ENCODE measurements at places on chromosomes 16 and 17.
A peak's percentile ranks its signal among the peaks of the same experiment; 100 is the strongest.

GRCh38 chr16:56892705-56893104, 27.7 kb downstream of the SLC12A3 start:
- DNase-seq: no peak

DNA sequence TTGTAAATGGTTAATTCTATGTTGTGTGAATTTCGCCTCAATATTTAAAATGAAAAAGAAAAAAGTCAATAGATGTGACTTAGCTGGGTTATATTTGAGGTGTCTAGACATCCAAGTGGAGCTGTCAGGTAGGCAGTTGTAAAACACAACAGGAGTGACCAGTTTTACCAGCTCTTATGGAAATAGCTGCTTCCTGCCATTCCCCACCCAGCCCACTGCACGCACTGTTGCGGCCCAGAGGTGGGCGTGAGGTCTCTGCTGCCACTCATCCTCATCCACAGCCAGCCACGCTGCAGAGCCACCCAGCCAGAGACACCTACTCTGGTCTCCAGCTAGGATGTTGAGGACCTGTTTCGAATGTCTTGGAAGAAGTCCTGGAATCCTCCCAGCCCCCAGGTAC, 3.4 kb upstream of the CARD14 start:
- no peak for DNase-seq

- DNase-seq: no peak
Measured at GRCh38 chr16:85856079-85856478, 42.9 kb upstream of the IRF8 start.

GRCh38 chr16:17784073-17784472, 313.3 kb upstream of the XYLT1 start:
- no peak for DNase-seq

GRCh38 chr16:3063625-3064386, 1.6 kb upstream of the IL32 start:
- DNase-seq: no peak

DNA sequence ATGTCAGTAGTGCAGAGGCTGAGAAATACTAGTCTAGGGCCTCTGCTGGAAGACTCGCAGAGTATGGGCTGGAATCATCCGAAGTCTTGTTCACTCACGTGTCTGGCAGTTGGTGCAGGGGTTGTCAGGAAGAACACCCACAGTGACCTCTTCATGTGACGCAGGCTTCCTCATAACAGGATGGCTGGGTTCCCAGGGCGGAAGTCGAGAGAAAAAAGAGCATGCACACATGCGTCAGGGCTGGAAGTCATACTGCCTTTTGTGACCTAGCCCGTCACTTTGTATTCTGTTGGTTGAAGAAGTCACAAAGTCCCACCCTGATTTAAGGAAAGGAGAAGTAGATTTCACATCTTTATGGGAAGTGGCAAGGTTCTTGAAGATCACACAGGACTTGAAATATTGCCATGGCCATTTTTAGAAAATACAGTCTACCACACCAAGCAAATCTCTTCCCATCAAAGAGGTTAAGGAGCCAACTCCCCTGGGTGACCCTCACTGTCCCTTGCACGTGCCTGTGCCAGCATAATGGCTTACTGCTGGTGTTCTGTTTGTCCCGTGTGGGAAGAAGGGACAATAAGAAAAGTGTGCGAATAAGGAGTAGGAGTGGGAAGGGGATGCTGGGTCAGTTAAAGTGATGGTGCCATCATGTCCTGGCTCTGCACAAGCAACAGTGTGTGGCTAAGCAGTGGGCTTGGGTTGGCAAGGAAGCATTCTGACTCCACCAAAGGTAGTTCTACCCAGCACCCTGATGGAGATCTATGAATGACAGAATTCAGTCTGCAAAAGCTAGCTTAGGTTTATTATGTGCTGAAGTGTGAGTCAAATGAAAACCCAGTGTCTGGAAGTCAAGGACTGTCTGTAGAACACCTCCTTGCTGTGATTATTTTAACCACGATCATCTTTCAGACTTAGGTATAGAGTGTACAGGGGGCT, 28.1 kb downstream of the HEATR3 start:
- peak; percentile 20 for DNase-seq

DNA sequence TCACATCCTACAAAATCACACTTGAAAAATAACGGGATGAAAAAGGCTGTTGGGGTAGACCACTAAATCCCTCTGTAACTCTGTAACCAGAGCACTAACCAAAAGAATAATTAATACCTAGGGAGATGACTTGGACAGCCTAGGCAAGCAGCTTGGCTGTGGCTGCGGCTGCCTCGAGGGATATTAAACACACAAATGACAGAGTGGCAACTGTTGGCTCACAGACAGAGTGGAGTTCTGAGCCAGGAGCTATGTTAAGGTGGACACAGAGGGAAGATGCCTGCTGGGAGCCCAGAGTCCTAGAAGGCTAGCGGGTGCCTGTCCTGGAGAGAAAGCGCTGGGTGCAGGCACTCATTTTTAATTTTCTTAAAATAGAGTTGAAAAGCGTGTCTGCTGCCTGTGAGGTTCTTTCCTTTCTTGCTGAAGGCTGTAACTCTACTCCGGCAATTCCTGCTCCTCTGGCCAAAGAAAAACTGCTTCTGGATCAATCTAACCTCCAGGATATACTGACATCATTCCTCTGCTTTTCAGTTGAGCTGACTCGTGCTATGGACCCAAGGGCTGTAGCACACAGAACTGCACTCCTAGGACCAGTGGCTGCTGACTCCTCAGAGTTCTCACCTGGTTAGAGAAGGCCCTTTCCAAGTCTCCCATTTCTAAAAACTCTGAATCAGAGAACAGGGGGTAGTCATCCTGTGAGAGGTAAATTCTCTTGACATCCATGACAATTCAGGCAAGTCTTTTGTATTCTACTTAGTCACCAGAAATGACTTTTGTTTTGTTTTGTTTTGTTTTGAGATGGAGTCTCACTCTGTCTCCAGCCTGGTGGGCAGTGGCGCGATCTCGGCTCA, 147.9 kb downstream of the STX8 start:
- no peak for DNase-seq

- no peak for DNase-seq
Measured at GRCh38 chr16:2511996-2512734, 1.6 kb upstream of the ATP6V0C start.

DNA sequence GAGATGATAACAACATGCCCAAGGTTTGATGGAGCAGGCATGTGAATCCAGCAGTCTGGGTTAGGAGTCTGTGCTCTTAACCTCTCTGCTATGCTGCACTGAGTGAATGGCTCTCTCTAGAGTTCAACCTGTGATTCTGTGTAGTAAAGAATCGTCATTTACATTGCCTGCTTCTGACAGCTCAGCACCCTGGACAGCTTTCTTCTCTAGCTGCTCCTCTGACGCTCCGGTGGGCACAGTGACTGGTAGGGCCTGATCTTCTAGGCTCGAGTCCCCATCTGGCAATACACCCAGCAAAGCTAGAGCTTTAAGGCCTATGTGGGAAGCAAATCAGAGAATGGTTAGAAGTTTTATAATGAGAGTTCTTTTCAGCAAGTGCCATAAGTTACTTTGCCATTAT, 85.3 kb upstream of the ATP2A3 start:
- DNase-seq: no peak

DNA sequence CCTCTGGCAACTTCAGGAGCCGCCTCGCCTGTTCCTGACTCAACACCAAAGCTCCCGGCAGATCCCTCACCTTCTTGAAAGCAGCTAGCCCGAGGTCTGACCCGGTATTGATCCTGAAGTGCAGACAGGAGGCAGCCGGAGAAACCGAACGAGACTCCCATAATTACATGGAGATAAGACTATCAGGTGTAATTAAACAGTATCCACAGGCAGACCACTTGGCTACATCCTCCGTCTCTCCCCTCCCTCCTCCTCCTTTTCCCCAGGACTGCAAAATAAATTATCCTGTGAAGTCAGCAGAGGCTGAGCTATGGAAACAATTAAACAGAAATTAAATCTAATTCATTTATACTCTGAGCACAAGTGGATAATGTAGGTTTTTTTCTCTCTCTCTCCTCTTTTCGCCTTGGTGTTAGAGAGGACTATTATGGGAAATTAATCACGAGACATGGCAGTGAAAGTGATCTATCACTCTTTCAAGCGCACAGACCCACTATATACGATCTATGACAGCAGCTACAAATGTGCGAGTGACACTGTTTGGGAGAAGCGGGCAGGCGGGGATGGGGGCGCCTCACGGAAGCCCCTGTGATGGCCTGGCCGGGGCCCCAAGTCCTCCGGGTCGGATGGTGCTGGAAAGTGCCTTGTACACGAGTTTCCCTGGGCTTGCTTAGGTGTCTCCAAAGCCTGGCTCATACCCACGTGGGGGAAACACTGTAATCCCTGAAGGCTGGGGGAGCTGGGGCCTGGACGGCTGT, 92.8 kb downstream of the RBFOX3 start:
- no peak for DNase-seq

DNA sequence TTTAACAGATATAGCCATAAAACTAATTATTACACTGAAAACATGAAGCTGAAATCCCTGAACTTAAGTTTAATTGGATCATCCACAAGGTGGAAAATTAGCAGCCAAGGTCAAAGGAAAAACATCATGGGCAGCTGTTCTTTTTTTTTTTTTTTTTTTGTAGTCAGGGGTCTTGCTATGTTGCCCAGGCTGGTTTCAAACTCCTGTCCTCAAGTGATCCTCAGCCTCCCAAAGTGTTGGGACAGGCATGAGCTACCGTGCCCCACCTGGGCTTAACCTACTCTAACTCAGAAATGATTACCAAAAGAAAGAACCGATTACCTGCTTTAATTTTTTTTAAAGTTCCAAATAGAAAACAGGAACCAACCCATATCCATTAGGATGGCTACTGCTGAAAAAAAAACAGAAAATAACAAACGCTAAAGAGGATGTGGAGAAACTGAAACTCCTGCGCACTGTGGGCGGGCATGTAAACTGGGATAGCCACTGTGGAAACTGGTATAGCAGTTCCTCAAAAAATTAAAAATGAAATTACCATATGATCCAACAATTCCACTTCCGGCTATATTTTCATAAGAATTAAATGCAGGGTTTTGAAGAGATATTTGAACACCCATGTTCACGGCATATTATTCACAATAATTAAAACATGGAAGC, 8.6 kb downstream of the CMC2 start:
- no peak for DNase-seq

- DNase-seq: no peak
Measured at GRCh38 chr16:51161440-51162195, 10.5 kb upstream of the SALL1 start.

DNA sequence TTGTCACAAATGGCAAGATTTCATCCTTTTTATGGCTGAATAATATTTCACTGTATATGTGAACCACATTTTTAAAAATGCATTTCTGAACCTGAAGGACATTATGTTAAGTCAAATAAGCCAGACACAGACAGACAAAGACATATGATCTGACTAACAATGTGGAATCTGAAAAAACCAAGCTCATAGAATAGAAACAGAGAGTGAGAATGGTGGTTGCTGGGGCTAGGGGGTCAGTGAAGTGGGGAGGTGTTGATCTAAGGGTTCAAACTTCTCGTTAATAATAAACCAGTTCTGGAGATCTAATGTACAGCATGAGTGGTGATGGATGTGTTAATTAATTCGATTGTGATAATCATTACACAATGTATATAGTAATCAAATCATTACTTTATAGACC, 475.1 kb downstream of the WWOX start:
- no peak for DNase-seq

GRCh38 chr16:70463235-70463634, 8.8 kb downstream of the FCSK start:
- DNase-seq: no peak

GRCh38 chr16:89020068-89020924, 43.3 kb upstream of the CBFA2T3 start:
- DNase-seq: no peak

- no peak for DNase-seq
Measured at GRCh38 chr16:78230832-78231231, 131.4 kb downstream of the WWOX start.

Measured in esophagus squamous epithelium (tissue), 5 donors.